Stimulated activated CD8-positive, alpha-beta memory T cell treated with anti-CD3 and anti-CD28 coated beads, Interleukin-15, amount 100 ng/mL, for 24 hours (primary cell): ENCODE measurements at places on chromosomes 6 and 20.

GRCh38 chr6:110366256-110366655, 8.1 kb upstream of the METTL24 start:
- no peak for DNase-seq

- DNase-seq, result no peak
These were observed 19.3 kb upstream of the WFDC2 start for GRCh38 chr20:45450097-45450818.

- DNase-seq, result no peak
These were observed 106.8 kb upstream of the MARCKS start for GRCh38 chr6:113750151-113750855.

DNA sequence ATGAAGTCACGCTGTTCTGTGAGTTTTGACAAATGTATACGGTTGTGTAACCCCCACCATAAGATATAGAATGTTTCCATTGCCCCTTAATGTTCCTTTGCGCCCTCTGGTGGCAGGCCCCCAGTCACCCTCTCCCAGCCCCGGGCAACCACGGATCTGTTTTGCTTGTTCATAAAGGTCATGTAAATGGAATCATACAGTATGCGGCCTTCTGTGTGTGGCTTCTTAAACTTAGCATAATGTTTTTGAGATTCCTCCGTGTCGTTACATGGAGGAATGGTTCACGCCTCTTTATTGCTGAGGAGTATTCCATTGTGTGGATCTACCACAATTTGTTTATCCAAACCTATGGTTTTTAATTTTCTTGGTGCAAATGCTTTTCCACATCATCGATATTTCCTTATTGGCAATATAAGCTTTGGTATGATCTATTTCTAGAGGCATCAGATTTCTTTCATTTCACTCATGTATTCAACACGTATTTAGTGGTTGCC, 28.4 kb downstream of the LYRM2 start:
- DNase-seq, result peak; percentile 63

GRCh38 chr6:97462031-97462430, 179.0 kb upstream of the MMS22L start:
- DNase-seq, result no peak

- DNase-seq, result no peak
These were observed 19.6 kb upstream of the CCR6 start for GRCh38 chr6:167103041-167103891.

- DNase-seq, result no peak
These were observed 30.6 kb downstream of the SPINT4 start for GRCh38 chr20:45752746-45753145.

GRCh38 chr6:74596588-74596987, 609.3 kb downstream of the COL12A1 start:
- no peak for DNase-seq

DNA sequence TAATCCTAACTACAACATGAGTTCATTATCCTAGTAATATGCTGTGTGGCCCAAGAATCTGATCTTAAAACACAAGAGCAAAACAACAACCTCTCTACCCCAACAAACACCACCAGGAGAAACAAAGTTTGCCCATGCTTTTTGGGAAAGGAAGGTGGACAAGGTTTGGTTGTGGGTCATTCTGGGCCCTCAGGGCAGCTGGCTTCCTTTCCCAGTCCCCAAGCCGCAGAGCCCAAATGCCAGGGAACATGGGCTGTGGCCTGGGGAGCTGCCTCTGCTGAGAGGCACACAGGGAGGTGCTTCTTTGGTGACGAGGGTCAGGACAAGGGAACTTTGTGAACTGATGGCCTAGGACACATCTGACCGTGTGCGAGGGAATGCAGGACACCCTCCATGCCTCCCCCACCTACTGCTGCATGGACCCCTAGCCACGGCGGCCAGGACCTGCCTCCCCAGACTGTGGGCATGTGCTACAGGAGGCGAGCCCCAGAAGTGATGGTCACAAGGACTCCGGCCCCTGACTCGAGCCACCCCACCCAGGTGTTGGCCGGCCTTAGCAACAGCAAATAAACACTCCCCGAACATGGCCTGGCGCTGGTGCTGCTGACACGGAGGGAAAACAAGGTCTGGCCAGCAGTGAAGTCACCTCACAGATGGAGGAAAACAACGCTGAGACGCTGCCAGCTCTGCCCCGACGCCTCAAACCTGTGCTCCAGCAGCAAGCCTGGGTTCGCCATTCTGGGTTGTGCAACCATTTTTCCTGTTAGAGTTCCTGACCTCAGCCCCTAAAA, 55.6 kb downstream of the RRBP1 start:
- DNase-seq, result no peak

- DNase-seq, result no peak
These were observed 105.9 kb upstream of the MAP7 start for GRCh38 chr6:136656121-136656520.

DNA sequence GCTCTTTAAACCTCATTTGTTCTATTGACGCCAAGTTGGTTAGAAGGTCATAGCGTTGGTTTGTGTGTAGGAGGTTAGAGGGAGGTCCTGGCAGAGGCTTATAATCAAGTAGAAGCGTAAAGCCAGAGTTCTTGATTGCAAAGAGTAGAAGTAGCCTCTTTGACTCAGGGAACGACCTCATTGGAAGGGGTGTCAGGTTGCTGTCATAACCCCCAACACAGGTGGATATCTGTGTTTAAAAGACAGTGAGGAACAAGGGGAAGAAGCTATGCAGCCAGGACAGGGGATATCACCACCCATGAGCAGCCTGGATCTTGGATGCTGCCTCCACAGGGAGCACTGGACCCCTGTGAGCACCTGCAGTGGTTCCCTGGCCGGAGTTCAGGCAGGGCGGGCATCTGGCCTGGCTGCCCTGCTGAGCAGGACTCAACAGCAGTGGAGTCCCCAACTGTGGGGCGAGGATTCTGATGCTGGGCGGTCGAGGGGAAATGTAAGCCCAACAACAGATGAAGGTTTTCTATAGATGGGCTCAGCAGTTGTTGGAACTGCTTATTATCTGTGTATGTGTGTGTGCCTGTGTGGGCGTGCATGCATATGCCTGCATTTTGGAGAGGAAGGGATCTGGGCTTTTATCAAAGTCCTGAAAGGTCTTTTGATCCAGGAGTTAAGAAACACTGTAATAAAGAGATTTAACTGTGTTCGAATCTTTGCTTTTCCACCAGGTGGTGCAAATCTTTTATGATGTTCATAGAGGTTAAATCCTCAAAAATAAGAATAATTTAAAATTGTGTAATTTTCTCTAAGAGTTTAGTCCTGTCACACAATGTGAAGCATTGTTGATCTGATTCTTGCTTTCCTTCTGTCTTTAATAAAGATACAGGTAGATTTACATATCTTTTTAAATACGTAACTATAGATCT, 27.7 kb downstream of the HIVEP1 start:
- no peak for DNase-seq

GRCh38 chr6:155498370-155498769, 42.7 kb upstream of the NOX3 start:
- DNase-seq, result no peak
